ENCODE measurements at places on chromosomes 3 and 15.

DNA sequence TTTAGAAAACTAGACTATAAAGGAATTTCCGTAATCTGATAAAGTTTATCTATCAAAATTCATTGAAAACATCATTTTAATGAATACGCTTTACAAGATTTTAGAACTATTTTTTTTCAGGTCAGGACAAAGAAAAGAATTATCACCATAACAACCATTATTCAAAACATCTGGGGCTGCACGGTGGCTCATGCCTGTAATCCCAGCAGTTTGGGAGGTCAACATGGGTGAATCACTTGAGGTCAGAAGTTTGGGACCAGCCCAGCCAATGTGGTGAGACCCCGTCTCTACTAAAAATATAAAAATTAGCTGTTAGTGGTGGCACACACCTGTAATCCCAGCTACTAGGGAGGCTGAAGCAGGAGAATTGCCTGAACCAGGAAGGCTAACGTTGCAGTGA lies 260.4 kb downstream of the WNT5A start:
- no peak for DNase-seq

DNA sequence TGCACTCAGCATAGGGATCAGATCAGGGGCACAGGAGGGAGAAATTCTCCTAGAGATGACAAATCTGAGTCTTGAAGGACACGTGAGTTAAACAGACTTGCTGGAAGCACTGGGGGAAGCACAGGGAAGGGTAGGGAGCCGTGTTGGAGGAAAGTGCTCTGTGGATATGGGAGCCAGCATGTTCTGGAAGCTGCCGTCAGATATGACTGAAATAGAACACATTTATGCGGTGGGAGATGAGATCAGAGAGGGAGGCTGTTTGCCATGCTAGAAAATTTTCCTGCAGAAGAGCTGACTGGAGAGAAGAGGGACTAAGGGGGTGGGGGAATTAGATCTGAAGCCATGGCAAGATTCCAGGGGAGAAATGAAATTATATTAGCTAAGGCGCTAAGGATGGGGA lies 1.8 kb downstream of the TAMM41 start:
- no peak for DNase-seq

GRCh38 chr3:27508424-27508823 lies 24.2 kb upstream of the SLC4A7 start:
- DNase-seq: no peak

- DNase-seq: no peak
These were observed 393.5 kb upstream of the ARRDC4 start for GRCh38 chr15:97566961-97567360.

DNA sequence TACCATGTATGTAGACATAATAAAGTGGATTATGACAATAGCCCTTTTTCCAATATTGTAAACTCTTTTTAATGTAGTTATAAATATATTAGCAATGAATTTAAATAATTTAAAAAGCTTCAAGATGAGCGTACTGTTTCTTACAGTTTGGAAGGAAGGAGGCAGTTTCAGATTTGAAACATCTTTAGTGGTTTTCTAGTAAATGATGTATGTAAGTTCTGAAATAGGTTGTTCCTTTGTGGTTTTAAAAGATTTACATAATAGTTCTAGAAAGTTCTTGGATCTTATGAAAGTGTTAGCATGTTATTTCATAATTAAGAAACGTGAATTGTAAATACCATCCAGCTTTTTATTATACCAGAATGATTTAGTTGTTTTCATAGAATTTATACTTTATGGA lies 16.0 kb downstream of the DNAJC19 start:
- no peak for DNase-seq

GRCh38 chr3:130459944-130460343 lies 57.0 kb upstream of the COL6A6 start:
- no peak for DNase-seq

GRCh38 chr3:157460253-157460652 lies 23.6 kb downstream of the PTX3 start:
- DNase-seq: no peak

DNA sequence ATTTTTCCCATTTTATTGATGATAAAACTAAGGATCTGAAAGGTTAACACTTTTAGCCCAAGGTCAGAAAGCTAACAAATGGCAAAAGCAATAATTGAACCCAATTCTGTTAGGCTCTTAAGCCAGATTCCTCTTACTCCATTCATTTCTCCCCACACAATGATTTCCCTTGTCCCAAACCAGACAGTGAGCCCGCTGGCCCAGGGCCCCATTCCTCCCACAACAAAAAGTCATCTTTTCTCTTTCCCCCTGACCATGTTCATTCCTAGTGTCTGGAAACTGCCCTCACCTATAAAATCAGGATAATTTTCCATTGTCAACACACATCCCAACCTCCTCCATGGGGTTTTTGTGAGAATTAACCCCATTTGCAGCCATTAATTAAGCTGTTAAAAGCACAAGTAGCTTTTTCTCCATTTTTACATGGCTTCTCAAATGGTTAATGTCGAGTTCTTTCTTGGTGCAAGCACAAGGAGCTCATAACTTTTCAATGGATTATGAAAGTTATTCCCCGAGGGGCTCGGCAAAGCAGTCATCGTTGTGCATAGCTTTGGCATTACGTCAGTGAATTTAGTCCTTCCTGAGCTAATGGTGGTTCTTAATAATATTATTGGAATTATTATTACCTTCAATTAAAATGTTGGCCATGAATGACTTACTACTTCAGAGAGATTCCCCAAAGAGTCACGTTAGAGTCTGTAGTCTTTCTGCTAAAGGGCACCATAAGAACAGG lies 151.0 kb upstream of the WNT5A start:
- no peak for DNase-seq

DNA sequence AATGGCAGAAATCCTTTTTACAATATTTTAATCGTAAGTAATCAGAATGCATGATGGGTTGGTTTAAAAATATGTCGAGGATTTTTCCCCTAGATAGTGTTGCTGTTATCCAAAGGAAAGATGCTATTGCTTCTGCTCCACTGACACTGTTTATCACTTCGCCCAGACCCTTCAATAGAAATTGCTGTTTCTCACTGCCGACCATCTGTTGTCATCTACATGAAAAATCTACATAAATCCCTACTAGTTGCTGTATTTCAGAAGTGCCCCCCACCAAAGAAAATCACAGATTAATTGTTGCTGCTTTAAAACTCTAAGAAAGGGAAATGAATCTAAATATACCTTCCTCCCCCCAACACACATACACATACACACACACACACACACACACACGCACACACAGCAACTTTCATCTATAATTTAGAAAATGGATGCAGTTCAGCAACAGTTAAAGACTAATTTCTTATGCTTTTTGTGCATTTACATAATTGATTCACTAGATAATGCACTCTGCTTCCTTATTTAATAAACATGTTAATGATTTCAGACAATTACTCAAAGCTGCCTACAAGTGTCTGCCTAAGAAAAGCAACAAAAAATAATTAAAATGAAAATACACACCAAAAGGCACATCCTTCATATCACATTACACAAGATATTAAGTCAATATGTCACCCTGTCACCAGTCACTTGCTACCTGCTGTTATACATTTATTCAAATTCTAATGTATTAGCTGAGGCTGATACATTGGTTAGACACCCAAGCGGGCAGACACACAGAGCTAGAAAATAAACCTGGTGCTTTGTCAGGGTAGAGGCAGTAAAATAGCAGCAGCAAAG lies 82.8 kb downstream of the RORA start:
- DNase-seq: no peak

DNA sequence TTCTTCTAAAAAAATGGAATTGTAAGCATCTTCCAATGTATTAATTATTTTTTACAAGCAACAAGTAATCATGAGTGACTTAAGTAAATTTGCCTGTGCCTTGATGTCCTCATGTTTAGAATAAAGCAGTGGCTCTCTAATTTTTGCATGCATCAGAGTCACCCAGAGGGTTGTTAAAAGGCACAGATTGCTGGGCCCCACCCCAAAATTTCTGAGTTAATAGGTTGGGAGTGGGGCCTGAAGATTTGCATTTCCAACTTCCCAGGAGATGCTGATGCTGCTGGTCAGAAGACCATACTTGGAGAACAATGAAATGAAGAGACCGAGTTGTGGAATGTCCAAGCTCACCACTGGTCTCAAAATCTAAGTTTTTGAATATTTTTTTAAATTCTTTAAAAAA lies 70.2 kb downstream of the ARHGAP31 start:
- no peak for DNase-seq

GRCh38 chr3:171369156-171369555 lies 91.0 kb downstream of the TNIK start:
- no peak for DNase-seq

DNA sequence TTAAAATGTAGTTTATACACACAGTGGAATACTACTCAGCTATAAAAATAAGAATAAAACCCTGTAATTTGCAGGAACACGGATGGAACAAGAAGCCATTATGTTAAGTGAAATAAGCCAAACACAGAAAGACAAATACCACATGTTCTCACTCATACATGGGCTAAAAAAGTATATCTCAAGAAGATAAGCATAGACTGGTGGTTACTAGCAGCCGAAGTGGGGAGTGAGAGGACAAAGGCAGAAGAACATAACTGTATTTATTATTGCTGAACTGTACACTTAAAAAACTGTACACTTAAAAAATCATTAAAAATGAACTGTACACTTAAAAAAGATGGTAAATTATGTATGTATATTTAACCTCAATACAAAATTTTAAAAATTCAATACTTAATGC lies 11.0 kb downstream of the UBE3A start:
- no peak for DNase-seq

GRCh38 chr3:127114337-127115070 lies 78.4 kb upstream of the PRR23E start:
- no peak for DNase-seq

- DNase-seq: no peak
These were observed 101.9 kb upstream of the KCNMB2 start for GRCh38 chr3:178434206-178434805.

- no peak for DNase-seq
These were observed 13.6 kb downstream of the PRR20G start for GRCh38 chr3:127274200-127274760.

GRCh38 chr15:55084216-55084615 lies 112.5 kb downstream of the RSL24D1 start:
- DNase-seq: no peak

GRCh38 chr3:69408542-69408941 lies 22.7 kb upstream of the FRMD4B start:
- DNase-seq: no peak

- DNase-seq: no peak
These were observed 1.1 kb downstream of the NFKBIZ start for GRCh38 chr3:101850246-101851051.

GRCh38 chr3:136543385-136543784 lies 208.8 kb downstream of the STAG1 start:
- DNase-seq: no peak

DNA sequence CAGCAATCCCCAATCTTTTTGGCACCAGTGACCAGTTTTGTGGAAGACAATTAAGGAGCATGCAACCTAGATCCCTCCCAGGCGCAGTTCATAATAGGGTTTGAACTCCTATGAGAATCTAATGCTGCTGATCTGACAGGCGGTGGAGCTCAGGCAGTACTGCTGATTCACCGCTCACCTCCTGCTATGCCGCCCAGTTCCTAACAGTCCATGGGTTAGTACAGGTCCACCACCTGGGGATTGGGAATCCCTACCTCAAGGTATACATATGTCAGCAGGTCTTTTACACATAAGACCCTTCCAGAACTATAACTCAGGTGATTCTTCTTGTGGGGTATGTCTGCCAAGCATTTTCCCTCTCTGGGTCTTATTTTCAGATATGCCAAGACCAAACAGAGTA lies 182.2 kb downstream of the OSBPL10 start:
- no peak for DNase-seq

DNA sequence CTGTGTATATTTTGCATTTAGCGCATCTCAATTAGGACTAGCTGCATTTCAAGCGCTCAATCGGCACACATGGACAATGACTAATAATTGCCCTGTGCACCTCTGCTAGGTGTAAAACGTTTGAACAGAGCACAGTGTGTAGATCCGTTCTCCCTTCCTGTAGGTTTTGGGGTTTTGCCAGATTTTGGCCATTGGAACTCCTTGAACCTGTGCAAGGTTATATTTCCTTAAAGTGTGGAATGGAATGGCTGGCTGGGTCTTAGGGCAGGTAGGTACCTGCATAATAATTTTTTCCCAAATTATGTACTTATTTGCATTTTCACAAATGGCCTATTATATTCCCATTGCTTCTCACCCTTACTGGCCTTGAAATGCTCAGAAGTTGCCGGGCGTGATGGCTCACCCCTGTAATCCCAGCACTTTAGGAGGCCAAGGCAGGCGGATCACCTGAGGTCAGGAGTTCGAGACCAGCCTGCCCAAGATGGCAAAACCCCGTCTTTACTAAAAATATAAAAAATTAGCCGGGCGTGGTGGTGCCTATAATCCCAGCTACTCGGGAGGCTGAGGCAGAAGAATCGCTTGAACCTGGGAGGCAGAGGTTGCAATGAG lies 777 bp downstream of the RNU5B-1 start:
- peak; percentile 59 for DNase-seq

DNA sequence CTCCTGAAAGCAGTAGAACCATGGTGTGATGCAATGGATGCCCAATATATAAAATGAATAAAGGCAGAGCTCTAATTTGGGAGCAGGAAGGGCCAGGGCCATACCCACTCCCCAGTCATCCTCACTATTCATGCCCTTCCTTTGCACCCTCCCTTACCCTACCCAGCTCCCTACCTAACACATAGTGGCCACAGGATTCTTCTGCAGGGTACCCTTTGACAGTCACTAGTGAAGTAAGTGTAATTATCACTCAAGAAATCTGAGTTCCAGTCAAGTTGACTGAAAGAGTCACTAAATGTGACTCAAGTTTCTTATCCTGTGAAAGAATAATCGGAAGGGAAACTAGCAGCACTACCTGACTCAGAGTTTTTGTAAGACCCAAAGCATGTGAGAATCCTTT lies 69.2 kb downstream of the RASA2 start:
- DNase-seq: no peak

DNA sequence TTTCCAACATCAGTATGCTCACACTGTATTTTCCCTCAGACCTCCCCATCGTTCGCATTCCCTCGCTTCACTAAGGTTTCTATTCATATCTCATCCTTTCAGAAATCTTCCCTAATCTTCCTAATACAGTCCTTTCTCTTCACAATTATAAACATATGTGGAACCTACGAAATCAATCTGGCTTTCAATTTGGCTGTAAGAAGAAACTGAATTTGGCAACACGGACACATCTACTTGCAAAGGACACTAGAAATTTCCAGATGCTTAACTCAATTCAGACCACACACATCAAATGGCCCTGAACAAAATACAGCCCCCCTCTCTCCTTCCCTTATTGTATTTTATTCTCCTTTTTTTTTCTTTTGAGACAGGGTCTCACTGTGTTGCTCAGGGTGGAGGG lies 39.1 kb upstream of the TM4SF19 start:
- DNase-seq: no peak

GRCh38 chr3:173411375-173411973 lies 13.9 kb downstream of the NLGN1 start:
- no peak for DNase-seq

All from GOT3 (cell line).